ENCODE measurements at places on chromosomes 2 and 18. TPM values are rescaled to one million over a fixed set of nuclear protein-coding genes. Genes with fewer than 3 reads are reported as not detected.

The DYNAP gene
- not detected for total RNA-seq

The SERPINB3 gene
- not detected for total RNA-seq

The CRYGC gene
- not detected for total RNA-seq

The FAHD2B gene
- total RNA-seq, result 28.8 TPM

The LYPD6B gene
- total RNA-seq, result 10.0 TPM

The HOXD8 gene
- 0.39 TPM for total RNA-seq

The LINC00305 gene
- total RNA-seq, result not detected

The ZBTB7C gene
- not detected for total RNA-seq

The GREB1 gene
- 0.20 TPM for total RNA-seq

The MYO7B gene
- total RNA-seq, result not detected

The GMCL1 gene
- 15.1 TPM for total RNA-seq

The SCN2A gene
- total RNA-seq, result not detected

The SERPINB7 gene
- 4.2 TPM for total RNA-seq

The ADD2 gene
- total RNA-seq, result 3.8 TPM

The CDK5R2 gene
- 0.20 TPM for total RNA-seq

The CACNB4 gene
- 0.98 TPM for total RNA-seq

Measured in PC-9 (cell line).